ENCODE measurements at places on chromosomes 1 and 21.

GRCh38 chr21:44067011-44067839 lies 40.0 kb upstream of the PWP2 start:
- no peak for DNase-seq

- no peak for DNase-seq
These were observed 20.9 kb upstream of the LYPLAL1 start for GRCh38 chr1:219152751-219153150.

DNA sequence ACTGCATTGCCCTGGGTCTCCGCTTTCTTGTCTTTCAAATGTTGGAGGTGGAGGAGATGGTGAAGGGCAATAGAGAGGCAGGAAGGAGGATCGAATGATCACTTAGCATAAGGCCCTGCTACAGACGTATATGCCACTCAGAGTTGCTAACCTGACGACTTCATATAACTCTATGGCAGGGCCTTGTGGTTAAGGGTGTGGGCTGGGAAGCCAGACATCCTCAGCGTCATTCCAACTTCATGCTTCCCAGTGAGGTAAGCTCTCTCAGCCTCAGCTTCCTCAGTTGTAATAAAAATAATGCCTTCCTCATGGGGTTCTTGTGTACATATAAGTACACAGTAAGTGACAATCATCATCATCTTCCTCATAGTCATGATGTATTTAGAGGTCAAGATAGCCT lies 54.6 kb downstream of the CASQ2 start:
- DNase-seq = no peak

DNA sequence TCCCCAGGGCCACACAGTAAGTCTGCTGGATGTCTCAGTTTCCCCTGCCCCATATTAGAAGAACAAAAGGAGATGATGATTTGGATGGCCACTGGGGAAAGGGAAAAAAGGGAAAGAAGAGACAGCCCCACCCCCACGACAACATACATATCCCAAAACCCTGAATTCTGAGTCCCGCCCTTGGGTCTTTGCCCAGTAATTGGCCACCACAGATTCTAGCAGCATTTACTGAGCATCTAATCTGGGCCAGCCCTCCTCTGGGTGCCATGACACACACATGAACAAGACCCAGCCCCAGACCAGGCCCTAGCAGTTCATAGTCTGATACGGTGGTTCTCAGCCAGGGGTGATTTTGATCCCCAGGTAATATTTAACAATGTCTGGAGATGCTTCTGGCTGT lies 5.2 kb upstream of the TTC4 start:
- no peak for DNase-seq

Data from activated T-cell treated with anti-CD3 and anti-CD28 coated beads for 24 hours (primary cell).